Gastroesophageal sphincter (tissue), 4 donors: ENCODE measurements at places on chromosomes 3 and 15. TPM values are rescaled to one million over a fixed set of nuclear protein-coding genes. Genes with fewer than 3 reads are reported as not detected.

The AVEN gene
- total RNA-seq = 14.8 TPM

The CCDC13 gene
- total RNA-seq = 4.3 TPM

The SENP5 gene
- 56.8 TPM for total RNA-seq

- no peak for ATAC-seq
These were observed 498.1 kb downstream of the MAGI1 start for GRCh38 chr3:65540666-65541065.

DNA sequence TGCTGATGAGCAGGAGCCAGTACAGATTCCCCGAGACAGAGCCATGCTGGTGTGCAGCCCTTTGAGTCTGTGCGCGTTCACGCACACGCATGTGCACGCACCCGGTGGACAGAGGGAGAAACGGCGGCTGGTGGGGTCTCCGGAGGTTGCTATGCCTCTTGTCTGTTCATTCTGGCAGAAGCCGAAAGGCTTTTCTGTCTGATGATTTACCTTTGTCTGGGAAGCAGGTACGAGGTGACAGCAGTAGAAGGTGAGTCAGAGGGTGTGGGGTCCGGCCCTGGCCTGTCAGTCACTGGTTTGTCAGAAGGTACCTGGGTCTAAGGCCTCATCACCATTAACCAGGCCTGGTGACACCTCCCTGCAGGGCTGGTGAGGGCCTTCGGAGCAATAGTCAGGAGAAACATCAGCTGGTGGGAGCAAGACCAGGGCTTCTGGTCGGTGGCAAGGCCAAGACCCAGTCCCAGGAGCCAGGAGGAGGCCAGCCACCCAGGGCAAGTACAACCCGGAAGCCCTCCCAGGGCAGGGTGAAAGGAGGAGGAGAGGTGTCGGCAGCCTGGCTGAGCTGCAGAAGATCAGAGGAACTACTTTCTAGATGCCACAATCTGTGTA lies 7.5 kb downstream of the PCSK6 start:
- no peak for ATAC-seq
